Hematopoietic multipotent progenitor cell (in vitro differentiated cells): ENCODE measurements at places on chromosomes 16 and 17. TPM values are rescaled to one million over a fixed set of nuclear protein-coding genes. Genes with fewer than 3 reads are reported as not detected.

CSH2 gene
- total RNA-seq, result not detected

DNA sequence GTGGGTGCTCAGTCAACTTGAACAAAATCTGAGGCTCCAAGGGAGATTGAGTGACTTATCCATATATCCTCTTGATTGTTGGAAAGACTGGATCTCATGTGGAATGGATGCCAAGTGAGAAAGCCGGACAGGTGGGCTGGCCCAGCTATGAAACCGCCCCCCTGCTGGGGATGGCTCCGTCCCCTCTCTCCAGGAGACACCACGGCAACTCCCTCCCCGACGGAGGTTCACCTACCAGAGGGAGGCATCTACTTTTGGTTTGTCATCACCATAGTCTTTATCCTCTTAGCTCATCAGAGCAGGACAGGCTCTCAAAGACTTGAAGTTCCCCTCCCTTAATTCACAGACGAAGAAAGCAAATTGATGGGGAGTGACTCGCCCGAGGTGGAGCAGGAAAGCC is 1.8 kb upstream of the ALG1 start:
- DNase-seq, result no peak

DNA sequence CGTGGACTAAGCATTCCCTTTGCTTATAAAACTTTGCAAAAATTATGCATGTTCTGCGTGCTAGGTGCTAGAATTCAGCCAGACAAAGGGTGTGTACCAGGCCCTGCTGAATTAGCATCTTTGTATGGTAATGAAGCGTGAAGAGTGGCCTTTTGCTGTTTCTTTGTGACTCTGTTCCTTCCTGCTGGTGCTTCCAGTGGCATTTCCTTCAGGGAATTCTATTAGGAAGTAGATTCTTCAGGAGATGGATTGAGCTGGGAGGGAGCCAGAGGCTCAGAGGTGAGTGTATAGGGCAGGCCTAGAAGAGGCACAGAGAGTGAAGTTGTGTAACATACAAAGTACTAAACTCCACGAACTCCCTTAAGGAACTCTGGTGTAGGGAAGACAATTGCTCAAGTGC is 73.9 kb upstream of the ASIC2 start:
- DNase-seq, result no peak

- DNase-seq, result no peak
These were observed 65.8 kb downstream of the WSCD1 start for GRCh38 chr17:6135996-6136395.

DNA sequence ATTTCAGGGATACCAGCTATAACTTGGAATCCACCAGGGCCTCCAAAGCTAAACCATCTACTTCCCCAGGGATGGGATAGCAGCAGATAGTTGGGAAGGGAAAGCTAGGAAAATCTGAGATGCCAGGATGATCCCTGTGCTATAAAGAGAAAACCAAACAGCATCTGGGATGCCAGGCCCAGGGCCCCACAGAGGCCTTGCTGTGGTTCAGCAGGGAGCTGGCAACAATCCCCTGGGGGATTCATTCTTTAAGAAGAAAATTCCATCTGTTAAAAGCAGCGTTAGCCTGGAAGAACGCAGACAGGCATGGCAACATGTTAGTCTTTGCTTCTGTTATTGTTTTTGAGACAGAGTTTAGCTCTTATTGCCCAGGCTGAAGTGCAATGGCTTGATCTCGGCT is 16.6 kb downstream of the MYO18A start:
- DNase-seq, result no peak

DNA sequence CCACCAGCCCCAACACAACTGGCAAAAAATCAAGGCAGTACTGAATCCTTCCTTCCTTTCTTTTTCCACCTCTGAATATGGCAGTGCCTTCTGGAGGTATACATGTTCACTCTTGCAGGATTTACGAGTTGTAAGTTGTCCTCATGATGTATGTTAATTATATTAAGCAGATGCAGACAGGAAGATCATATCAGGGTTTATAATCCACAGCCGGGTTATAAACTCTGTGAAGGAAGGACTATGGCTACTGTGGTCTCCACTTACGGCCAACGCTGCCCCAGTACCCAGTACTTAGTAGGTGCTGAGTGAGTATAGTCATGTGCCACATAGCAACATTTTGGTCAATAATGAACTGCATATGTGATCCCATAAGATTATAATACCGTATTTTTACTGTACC is 19.6 kb upstream of the IRX5 start:
- DNase-seq, result no peak
